T-helper 2 cell (primary cell): ENCODE measurements at places on chromosomes 3 and 15.

DNA sequence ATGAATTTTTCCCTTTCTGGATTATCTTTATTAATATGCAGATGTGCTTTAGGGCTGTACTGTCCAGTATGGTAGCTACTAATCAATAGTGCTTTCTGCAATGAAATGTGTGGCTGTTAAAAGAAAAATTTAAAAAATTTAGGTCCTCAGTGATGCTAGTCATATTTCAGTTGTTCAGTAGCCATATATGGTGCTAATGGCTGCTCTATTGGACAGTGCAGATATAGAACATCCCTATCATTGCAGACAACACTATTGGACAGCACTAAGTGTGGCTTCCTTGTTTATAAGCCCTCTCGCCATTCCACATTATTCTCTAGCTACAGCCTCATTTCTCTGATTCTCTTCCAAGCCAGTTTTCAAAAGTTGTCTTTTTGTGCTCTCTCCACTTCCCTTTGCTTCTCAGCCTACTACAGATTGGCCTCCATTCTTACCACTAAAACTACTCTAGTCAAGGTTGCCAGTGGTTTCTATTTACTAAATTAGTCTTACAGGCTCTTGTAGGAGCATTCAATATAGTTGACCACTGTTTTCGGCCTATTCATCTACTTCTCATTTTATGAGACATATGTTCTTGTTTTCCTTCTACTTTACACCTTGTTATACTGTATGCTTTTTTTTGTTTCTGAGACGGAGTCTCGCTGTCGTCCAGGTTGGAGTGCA, 9.5 kb downstream of the MAPK6 start:
- DNase-seq: no peak

GRCh38 chr3:63349583-63350573, 71.8 kb downstream of the SYNPR start:
- no peak for DNase-seq

GRCh38 chr15:101161656-101162055, 90.2 kb downstream of the CHSY1 start:
- no peak for DNase-seq

- no peak for DNase-seq
These were observed 16.9 kb downstream of the CD47 start for GRCh38 chr3:108073764-108074431.

GRCh38 chr3:122325769-122326168, 721 bp downstream of the CSTA start:
- no peak for DNase-seq

- DNase-seq: no peak
These were observed 37.7 kb upstream of the SYNPR start for GRCh38 chr3:63240381-63240902.

- peak; percentile 42 for DNase-seq
These were observed 13.9 kb downstream of the MAPKAPK3 start for GRCh38 chr3:50630877-50631276.

- no peak for DNase-seq
These were observed 199.7 kb downstream of the UACA start for GRCh38 chr15:70563561-70564095.

DNA sequence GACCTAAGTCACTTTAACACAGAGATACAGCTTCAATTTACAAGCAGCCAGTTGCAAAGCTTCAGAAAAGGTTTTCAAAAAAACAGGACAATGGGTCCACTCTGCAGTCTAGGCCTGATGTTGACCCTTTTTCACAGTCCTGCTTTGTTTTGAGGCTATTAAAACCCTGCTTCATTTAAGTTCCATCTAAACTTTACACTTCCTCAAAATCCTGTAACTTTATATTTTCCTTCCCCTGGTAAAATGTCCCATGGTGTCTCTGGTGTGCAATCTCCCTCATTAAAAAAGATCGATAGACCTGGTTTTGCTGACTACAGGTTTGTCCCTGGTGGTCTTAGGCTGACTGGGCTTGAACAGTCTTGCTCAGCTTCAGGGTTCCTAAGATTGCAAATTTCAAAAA, 5.1 kb upstream of the RPL14 start:
- no peak for DNase-seq

DNA sequence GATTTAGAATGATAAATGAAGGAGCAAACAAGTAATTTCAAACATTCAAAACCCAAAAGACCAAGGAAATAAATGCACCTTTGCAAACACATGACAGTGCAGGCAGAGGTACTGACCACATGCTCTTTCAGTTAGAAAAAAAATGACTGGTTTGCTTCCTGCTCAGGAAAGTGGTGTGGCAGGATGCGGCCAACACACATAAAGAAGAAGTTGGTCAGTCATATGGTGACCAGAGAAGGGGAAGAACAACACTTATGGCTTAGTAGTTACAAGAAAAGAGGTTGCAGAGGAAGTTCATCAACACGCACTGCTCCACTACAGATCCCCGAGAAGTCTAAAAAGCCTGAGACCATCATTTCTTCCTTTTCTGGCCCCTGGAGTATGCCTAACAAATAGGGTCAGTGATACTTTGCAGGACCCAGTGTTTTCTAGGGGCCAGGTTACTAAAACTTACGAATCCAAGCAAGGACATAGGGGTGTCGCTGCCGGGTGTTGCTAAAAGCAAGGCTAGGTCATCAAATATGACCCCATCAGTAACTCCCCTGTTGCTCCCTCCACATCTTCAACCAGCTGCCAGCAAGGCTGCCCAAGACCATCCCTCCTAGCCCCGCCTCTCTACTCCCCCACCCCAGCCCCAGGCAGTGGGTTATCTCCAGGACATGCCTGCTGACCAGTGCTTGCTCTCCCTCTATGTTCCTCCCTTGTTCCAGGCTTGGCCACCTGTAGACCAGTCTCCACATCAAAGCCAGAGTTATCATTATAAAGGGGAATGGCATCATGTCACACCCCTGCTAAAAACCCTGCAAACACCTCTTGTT, 11.2 kb downstream of the ATP8B4 start:
- no peak for DNase-seq

- DNase-seq: peak; percentile 77
These were observed at the start of gene SLC41A3 for GRCh38 chr3:126083913-126084767. Gene SLC41A3, minus strand, starts transcription at chr3:126084124. Its CDS starts 15,905 bp downstream, at chr3:126068219.

- peak; percentile 75 for DNase-seq
These were observed 23.6 kb downstream of the RHCG start for GRCh38 chr15:89472785-89473256.

GRCh38 chr15:75154461-75155062, 47.1 kb upstream of the C15orf39 start:
- no peak for DNase-seq

DNA sequence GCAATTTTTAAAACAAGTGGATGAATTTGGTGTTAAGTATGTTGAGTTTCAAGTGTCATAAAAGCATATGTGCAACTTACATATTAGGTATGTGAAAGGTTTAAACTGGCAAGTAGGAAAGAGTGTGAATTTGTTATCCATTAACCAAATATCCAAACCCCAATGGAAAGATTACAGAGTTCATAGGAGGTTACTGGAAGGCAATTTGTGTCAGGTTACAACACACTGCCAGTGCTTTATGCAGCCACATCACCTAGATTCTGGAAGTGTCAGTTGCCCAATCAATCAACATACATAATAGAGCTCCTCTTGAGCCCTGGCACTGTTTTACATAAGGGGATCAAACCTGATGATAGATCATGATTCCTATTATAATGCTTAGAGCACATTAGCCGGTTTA, 261.0 kb downstream of the ROBO1 start:
- no peak for DNase-seq

- DNase-seq: no peak
These were observed 27.5 kb downstream of the PCCB start for GRCh38 chr3:136277634-136278033.

DNA sequence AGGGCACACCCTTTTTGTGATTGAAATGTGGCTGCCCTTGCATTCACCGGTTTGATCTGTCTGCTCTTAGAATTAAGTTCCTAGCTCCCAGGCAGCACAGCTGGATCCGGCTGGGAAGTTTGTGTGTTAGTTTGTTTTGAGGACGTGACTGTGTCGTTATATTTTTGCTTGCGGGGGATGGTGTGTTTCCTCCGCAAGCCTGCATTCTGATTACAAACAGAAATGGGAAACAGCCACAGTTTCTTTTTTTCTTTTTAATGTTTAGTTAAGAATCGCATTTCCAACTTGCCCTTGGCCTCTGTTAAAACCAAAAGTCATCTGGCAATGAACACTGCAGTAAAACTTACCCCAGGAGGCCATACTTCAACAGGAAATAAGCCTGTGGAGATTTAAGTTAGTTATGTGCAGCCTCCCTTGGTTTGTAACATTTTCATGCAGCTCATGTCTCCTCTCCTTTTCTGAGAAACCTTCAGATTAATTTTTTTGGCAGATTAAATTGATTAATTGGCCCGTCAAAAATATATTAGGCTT, 888 bp downstream of the TMOD3 start:
- DNase-seq: no peak

DNA sequence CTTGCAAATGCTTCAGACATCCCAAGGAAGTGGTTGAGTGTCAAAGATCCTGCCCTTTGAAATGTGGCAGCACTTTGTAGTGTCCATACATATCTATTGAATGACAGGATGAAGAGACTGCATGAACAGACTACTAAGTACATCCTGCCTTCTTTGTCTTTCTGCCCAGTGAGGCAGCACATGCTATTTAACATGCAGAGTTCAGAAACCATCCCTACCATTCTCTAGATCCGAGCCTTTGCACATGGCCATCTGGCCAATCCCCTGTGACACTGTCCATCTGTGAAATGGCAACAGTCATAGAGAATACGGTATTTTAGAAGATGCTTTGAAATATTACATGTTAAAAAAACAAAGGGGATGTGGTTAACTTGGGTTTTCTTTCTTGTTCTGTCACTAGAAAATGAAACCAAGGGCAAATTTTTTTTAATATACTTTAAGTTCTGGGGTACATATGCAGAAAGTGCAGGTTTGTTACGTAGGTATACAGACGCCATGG, 519.6 kb downstream of the NTRK3 start:
- no peak for DNase-seq

DNA sequence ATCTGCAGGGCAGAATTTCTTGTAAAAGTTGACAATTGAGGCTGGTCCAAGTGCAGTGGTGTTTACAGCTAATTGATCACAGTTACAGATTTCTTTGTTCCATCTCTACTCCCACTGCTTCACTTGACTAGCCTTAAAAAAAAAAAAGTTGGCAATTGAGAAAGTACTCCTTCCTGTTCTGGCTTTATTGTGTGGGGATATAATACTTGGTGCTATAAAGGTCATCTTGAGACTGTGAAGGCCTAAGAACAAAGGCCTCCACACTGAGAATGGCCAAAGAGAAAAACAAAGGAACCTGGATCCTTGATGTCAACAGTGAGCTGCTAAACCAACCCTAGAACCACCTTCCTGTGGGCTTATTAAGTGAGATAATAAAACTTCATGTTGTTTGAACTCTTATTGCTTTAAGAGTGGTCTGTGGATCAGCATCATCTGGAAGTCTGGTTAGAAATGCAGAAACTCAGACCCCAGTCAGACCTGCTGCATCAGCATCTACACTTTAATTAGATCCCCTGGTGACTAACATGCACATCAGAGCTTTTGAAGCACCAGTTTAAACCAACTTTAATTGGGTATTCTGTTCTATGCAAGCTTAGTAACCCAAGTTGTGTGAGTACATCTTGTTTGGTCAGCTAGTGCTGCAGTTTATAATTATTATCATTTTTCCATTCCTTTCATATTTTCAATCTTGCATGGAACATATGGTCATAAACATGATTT, 55.2 kb downstream of the TMOD3 start:
- DNase-seq: no peak

GRCh38 chr3:34777386-34777785, 861.9 kb upstream of the ARPP21 start:
- DNase-seq: no peak
